DMS 273 treated with DMSO at 0.1 percent for 48 hours (cell line): ENCODE measurements at places on chromosomes 5 and 9.

DNA sequence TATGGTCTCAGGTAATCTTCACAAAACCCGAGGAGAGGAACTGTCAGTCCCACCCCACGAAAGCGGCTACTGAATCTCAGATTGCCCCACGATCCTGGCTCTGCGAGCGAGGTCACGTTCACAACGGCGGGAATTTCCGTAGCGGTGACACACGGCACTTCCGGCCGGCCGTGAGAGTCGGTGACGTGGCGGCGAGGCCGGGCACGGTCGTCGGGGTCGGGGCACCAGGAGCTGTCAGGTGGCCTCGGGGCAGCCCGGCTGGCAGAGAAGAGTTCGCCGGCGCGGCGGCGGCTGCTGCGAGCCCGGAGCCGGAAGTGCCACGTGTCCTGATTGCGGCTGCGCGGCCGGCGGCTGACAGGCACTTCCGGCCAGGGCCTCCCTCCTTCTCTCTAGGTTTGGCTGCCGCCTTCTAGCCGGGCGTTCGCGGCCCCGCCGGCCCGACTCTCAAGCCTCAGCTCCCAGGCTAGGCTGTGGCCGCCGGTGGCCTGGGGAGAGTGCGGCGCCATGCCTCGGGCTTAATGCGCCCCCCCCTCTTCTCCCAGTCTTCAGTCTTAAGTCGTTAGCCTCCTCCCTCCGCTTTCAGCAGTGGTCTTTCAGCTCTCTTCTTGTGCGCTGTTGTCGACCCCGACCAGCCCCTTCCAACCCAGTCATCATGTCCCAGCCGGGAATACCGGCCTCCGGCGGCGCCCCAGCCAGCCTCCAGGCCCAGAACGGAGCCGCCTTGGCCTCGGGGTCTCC is at the start of gene SEC24A:
Gene SEC24A, plus strand, starts transcription at position 361 of the 738 bp plus-strand sequence. Its CDS starts 292 bp downstream, at position 653.
- peak; percentile 81 for DNase-seq

GRCh38 chr5:39928709-39929108 is 503.9 kb upstream of the DAB2 start:
- no peak for DNase-seq

- DNase-seq, result no peak
Observed at GRCh38 chr9:88890546-88890945, 100.7 kb upstream of the S1PR3 start.

DNA sequence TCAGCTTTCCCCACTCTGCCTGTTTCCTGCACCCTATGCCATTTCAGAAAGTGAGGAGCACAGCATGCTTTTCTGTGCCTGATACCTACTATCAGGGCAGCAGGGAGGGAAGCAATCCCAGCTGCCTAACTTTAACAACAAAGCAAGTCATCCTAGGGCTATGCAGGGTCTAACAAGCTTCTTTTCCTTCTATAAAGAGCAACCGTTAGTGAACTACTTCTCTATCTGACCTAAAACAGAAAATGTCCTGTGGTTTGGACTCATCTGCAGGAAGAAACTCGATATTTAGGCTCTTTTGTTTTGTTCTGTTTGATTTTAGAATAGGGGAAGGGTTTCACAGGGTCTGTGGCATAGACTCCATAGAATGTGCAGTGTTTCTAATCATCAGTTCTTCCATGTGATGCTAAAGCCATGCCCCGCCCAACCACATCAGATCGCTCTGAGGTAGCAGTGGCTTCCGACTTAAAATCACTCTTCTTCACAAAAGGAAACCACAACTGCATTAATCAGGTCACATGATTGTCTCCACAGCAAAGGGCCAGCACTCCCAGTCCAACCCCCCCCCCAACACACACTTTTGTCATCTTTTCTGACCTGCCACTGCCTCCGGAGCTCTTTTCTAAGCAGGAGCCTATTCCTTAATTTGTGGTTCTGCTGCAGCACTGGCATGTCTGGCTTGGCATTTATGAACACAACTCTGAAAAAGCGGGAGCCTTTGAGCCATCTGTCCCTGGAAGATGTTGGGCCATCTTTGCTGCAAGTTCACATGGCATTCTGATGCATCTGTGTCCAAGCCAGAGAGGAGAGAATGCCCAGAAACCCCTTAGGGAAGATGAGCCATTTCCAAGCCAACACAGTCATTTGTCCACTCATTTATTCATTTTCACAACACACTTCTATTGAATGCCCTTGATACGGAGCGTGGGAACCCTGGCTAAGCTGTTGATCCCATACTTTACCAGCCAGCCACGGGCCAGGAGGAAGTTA is 71.6 kb downstream of the CFAP90 start:
- DNase-seq, result no peak

- DNase-seq, result no peak
Observed at GRCh38 chr9:462121-462520, 247.5 kb downstream of the DOCK8 start.

GRCh38 chr5:66633754-66634153 is 37.6 kb downstream of the MAST4 start:
- no peak for DNase-seq

GRCh38 chr9:80928697-80929096 is 760.6 kb downstream of the TLE1 start:
- DNase-seq, result no peak

DNA sequence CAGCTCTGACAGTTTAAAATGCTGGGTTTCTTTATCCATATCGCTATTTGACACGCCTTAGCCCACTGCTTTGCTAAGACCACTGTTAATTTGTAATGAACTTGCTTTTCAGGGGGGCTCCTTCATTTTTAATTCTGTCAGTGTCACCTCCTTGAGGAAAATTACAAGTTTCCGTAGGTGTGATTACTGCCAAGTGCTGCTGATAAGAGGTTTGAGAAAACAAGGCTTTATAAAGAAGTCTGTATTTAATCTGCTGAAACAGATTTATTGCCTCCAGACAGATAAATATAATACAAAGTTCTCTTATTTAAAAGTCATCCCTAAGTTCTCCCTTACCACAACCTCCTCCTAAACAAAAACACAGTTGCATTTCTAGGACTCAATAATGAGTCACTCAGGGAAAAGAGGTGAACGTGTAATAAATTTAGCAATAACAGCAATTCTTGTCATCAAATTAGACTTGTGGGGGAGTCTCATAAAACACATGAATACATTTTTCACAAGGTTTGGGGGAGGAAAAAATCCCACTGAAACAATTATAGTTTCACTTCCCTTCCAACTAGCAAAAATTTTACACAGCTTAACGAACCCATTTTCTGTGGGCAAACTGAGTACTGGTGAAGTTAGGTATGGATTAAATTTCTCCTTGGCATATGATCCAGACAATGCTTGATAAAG is 72.8 kb downstream of the MAPKAP1 start:
- DNase-seq, result no peak

- no peak for DNase-seq
Observed at GRCh38 chr5:37860206-37860605, 20.4 kb upstream of the GDNF start.

- no peak for DNase-seq
Observed at GRCh38 chr5:20618340-20618739, 630.3 kb upstream of the CDH18 start.

DNA sequence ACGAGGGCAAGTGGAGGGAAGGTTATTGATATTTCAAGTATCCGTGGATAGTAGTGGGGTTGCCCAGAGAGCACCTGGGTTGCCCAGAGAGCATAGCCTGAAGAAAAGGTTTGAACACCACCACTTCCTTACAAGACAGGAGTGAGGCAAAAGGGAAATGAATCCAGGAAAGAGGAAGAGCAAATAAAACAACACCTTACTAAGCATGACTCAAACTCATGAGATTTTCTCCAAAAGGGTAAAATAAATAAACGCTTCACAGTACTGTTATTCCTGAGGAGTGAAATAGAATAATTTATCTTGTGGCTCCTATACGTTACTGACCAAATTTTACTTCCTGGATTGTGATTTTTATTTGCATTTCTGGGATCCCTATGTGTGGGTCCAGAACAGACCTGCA is 65.2 kb upstream of the PTPRD start:
- DNase-seq, result no peak
